ENCODE measurements at places on chromosomes 7 and 10.

DNA sequence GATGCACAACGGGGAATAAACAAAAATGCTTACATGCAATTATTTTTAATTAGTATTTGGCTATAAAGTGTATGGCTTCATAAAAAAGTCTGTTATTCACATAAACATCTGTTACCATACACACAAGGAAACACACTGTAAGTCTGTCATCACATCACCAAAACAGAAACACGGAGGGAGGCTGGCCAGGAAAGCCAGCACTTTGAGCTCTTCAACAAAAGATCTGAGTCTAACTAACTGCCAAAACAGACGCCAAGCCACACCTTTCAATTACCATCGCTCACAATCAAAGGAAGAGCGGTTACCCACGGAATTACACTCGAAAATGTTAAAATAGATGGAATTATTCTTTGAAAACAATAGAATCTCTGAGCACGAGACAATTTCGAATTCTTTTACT lies 49.2 kb upstream of the MGMT start:
- DNase-seq: no peak

- no peak for DNase-seq
Observed at GRCh38 chr7:32496052-32496813, 944 bp downstream of the AVL9 start.

DNA sequence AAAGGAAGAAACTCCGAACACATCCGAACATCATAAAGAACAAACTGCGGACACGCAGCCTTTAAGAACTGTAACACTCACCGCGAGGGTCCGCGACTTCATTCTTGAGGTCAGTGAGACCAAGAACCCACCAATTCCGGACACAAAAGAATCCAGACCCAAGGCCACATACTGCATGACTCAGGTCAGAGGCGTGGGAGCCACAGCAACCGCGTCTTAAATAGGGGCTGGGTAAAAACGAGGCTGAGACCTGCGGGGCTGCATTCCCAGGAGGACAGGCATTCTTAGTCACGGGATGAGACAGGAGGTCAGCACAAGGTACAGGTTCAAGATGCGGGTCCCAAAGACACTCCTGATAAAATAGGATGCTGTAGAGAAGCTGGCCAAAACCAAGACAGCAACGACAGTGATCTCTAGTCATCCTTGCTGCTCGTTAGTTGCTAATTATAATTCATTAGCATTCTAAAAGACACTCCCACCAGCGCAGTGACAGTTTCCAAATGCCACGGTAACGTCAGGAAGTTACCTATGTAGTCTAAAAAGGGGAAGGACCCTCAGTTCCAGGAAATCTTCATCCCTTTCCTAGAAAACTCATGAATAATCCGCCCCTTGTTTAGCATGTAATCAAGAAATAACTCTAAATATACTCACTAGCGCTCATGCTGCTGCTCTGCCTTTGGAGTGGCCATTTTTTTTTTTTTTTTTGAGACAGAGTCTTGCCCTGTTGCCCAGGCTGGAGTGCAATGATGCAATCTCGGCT lies 19.3 kb downstream of the AP5Z1 start:
- no peak for DNase-seq

GRCh38 chr7:14836571-14837189 lies 65.9 kb downstream of the DGKB start:
- no peak for DNase-seq

- no peak for DNase-seq
Observed at GRCh38 chr7:91046322-91047089, 217.7 kb upstream of the FZD1 start.

GRCh38 chr10:33716501-33717267 lies 382.2 kb upstream of the NRP1 start:
- no peak for DNase-seq
